ENCODE measurements at places on chromosomes 5 and 9.

GRCh38 chr9:125438506-125439433 lies 177.1 kb downstream of the GAPVD1 start:
- peaks cover 32% of the 10 kb centered on the region for H3K36me3 ChIP-seq
- H3K27me3 ChIP-seq: no peaks in the 10 kb centered on the region
- no peak for DNase-seq
- H3K27ac ChIP-seq: no peak overlapping the region

DNA sequence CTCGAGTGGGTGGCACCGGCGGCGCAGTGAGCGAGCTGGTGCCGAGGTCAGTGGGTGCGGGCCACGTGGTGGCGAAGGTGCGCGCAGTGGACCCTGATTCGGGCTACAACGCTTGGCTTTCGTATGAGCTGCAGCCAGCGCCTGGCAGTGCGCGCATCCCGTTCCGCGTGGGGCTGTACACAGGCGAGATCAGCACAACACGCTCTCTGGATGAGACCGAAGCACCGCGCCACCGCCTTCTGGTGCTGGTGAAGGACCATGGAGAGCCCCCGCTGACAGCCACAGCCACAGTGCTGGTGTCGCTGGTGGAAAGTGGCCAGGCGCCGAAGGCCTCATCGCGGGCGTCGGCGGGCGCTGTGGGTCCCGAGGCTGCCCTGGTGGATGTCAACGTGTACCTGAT lies 2.1 kb downstream of the PCDHA5 start:
- H3K27me3 ChIP-seq: peaks cover 18% of the 10 kb centered on the region
- no peak overlapping the region for H3K27ac ChIP-seq
- DNase-seq: no peak
- H3K36me3 ChIP-seq: no peaks in the 10 kb centered on the region
- H3K4me1 ChIP-seq: no peaks in the 10 kb centered on the region

- peak overlapping the region; percentile 69 for H3K4me3 ChIP-seq
- DNase-seq: no peak
- peaks cover 13% of the 10 kb centered on the region for H3K4me1 ChIP-seq
- no peaks in the 10 kb centered on the region for H3K27me3 ChIP-seq
- peak overlapping the region; percentile 97 for H3K27ac ChIP-seq
- peaks cover 33% of the 10 kb centered on the region for H3K36me3 ChIP-seq
These were observed 719 bp downstream of the NOL8 start for GRCh38 chr9:92324431-92324830.

GRCh38 chr9:134335061-134335460 lies 8.8 kb downstream of the RXRA start:
- peaks cover 3% of the 10 kb centered on the region for H3K4me1 ChIP-seq
- no peak overlapping the region for H3K4me3 ChIP-seq
- no peak for DNase-seq
- H3K27ac ChIP-seq: no peak overlapping the region

GRCh38 chr5:65171645-65172044 lies 310.1 kb downstream of the ADAMTS6 start:
- no peaks in the 10 kb centered on the region for H3K27me3 ChIP-seq
- H3K4me1 ChIP-seq: no peaks in the 10 kb centered on the region
- no peaks in the 10 kb centered on the region for H3K36me3 ChIP-seq
- H3K27ac ChIP-seq: no peak overlapping the region

GRCh38 chr5:68722357-68722756 lies 371.5 kb upstream of the SLC30A5 start:
- H3K4me1 ChIP-seq: no peaks in the 10 kb centered on the region
- H3K36me3 ChIP-seq: no peaks in the 10 kb centered on the region
- no peak for DNase-seq
- H3K27me3 ChIP-seq: no peaks in the 10 kb centered on the region
- H3K27ac ChIP-seq: no peak overlapping the region

DNA sequence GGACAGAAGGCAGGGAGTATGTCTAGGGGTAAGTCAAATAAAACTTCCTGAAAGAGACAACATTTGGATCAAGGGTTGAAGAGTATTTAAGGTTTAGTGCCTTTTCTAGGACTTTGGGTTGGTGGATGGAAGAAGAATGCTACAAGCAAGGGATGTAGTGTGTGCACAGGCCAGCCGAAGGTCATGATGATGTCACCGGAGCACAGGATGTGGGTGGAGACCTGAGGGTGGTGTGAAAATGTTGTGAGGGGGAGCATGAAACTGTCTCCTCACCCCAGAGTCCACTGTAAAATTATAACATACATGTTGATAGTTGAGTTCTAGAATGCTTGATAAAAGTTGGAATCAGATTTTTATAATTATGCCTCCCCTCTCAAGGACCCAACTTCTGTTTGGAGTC lies 553.3 kb upstream of the SGCD start:
- no peak overlapping the region for H3K4me3 ChIP-seq
- H3K4me1 ChIP-seq: no peaks in the 10 kb centered on the region
- DNase-seq: no peak
- no peak overlapping the region for H3K27ac ChIP-seq
- H3K36me3 ChIP-seq: no peaks in the 10 kb centered on the region
- H3K27me3 ChIP-seq: no peaks in the 10 kb centered on the region

DNA sequence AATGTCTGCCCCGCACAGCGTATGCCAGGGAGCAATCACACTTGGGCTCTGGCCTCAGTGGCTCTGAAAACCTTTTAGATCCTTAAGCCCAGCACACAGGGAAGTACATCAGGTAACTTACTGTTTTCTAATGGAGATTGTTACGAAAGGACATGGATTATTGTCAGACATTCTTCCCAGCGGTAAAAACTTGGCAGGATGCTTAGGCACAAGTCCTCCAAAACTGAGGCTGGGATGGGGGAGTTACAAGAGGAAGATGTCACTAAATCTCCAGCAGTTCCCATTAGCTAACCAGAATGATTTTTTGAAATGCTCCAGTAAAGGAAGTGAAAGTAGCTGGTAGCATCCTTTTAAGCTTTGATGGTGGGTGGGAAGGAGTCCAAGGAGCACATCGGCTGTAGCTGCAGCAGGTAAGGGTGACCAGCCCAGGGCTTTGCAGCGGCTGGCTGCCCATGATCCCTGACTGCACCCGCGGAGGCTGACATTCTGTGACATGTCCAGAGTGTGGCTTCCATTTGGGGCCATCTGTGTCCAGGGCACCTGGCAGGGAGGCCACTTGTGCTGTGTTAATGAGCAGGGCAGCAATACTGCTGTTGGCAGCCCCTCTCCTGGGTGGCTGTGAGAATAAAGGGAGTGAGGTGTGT lies 165.8 kb downstream of the GADD45G start:
- DNase-seq: no peak
- H3K27me3 ChIP-seq: no peaks in the 10 kb centered on the region
- H3K4me1 ChIP-seq: peaks cover 3% of the 10 kb centered on the region
- H3K36me3 ChIP-seq: no peaks in the 10 kb centered on the region
- H3K27ac ChIP-seq: no peak overlapping the region
